C1 segment of cervical spinal cord (tissue), 14 donors: ENCODE measurements at places on chromosomes 1 and 21.

DNA sequence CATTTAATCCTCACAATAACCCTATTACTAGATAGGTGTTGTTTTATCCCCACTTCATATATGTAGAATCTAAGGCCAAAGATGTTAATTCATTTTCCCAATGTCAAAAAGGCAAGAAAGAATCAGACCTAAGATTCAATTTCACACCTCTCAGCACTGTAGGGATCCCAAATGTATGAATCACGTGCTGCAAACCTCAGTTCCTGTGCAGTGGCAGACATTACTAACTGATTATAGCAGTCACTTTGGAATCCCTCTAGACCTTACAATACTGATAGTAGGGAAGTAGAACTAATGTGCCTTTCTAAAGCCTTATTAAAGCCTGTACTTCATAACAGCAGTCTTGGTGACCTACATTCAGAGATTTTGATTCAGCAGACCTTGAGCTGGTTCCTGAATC, 2.3 kb downstream of the C1orf87 start:
- no peak for DNase-seq

DNA sequence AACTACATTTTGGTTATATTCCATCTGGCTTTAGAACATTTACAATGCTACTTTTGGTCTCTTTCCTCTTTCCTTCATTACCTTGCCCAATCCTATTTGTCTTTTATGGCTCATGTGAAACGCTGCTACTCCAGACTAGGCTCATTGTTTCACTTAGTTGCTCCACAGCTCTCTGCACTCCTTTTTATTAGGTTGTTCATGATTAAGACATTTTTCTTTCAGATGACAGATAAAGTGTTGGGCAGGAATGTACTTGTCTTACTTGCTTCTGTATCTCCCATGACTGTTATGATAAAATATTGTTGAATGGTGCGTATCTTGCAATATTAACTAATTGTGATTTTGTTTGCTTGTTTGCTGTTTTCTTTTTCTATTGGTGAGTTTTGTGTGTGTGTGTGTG, 1532.3 kb downstream of the KCNT2 start:
- no peak for DNase-seq

DNA sequence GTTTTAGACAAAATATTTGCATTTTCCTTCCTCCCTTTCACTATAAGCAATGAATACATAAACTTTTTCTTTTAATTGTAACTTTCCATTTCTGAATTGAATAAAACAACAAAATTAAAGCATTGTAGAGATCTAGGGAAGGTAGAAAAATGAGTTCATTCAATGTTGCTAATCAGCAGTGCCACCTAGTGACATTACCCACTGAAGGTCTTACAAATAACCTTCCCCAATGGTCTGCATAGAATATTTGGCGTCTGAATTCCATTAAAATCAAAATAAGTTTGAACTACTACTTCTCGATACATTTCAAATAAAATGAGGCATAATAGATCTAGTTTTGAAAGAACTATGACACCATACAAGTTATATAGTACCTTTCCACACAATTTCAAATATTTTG, 19.6 kb downstream of the FH start:
- no peak for DNase-seq

- no peak for DNase-seq
Measured at GRCh38 chr21:29208682-29209059, 78.2 kb downstream of the MAP3K7CL start.

DNA sequence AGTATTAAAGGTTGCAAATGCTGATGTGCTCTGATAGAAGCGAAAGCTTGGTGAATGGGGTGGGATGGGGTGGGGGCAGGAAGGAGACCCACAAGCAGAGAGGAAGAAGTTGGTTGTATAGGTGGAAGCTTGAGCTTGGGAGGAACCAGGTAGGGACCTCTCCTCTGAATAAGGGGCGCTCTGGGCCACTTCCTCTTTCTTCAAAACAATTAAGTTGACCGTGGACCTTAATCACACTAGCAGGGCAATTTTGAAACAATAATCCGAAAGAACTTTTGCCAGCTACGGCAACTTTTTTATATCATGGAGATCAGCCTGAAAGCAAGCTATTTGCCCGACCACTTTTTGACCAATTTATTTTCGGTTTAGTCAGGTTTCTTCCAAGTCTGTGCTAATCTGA, 1.9 kb upstream of the DYRK1A start:
- DNase-seq, result no peak
